ENCODE measurements at places on chromosomes 11 and 22. TPM values are rescaled to one million over a fixed set of nuclear protein-coding genes. Genes with fewer than 3 reads are reported as not detected.

DNA sequence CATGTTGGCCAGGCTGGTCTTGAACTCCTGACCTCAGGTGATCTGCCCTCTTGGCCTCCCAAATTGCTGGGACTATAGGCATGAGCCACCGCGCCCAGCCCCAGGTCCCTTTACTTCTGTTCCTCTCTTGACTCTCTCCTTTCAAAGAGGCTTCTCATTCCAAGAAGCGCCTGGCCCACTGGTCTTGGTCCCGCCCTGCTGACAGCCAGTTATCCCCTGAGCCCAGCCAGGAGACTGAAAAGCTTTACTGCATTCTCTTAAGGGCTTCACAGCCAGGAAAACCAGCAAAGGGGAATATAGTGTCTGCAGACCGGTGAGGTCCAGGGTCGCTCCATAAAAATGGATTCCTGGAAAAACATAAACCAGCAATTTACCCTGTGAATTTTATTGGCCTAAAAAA is 68.3 kb downstream of the NFAM1 start:
- no peaks in the 10 kb centered on the region for H3K36me3 ChIP-seq
- peaks cover 22% of the 10 kb centered on the region for H3K4me1 ChIP-seq
- no peak overlapping the region for H3K4me3 ChIP-seq
- H3K27me3 ChIP-seq, result peaks cover 43% of the 10 kb centered on the region
- no peak for DNase-seq

Gene TREH
- polyA plus RNA-seq, result not detected

Gene CCDC81
- polyA plus RNA-seq, result 1.1 TPM

DNA sequence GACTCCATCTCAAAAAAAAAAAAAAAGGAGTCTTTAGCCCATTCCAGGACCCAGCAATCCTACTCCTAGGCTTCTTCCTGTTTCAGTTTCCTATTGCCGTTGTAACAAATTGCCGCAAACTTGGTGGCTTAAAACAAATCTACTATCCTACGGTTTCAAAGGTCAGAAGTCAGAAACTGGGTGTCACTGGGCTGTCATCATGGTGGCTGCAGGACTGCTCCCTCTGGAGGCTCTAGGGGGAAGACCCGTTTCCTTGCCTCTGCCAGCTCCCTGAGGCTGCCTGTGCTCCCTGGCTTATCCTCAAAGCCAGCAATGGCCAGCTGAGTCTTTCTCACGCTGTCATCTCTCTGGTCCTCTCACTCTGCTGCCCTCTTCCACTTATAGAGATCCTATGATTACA is 8.7 kb upstream of the DAGLA start:
- H3K36me3 ChIP-seq, result no peaks in the 10 kb centered on the region
- no peaks in the 10 kb centered on the region for H3K4me1 ChIP-seq
- no peak overlapping the region for H3K4me3 ChIP-seq
- no peak overlapping the region for H3K27ac ChIP-seq
- peaks cover 6% of the 10 kb centered on the region for H3K27me3 ChIP-seq

Gene RASL10A
- polyA plus RNA-seq, result 2.8 TPM

Data from B cell (primary cell).